Muscle of leg (tissue), 16 donors: ENCODE measurements at places on chromosomes 1 and 21. TPM values are rescaled to one million over a fixed set of nuclear protein-coding genes. Genes with fewer than 3 reads are reported as not detected.

DNA sequence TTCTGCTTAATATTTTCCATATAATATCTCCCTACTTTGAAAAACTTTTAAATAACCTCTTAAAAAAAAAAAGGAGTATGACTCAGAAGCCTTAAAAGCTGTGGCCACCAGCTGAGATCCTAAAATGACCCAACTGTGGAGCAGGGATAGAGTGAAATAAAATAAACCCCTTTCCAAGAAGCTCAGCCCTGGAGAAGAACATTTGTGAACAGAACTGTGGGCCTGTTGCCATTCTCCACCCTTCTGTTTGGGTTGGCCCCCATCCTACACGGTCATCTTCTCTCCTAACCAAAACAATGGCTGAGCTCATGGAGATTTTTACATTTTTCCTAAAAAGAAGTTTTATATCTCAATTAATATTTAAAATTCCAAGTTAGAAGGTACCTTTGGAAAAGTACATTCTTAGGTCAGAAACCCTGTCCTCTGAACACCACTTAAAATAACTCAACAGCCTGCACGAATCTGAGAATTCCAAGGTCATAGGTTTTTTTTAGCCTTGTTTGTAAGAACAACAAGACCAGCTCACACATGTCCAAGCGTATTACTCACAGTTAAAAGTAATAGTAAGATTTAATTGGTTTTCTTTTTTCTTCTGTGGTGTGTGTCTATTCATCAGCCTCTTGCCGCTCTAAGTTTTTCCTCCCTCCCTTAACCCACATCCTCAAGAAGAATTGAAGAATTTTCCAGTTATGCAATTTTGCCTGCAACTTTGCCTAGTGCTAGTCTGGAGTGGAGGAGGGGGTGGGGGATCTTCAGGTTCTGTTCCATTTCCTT is 107.7 kb upstream of the ERRFI1 start:
- peak; percentile 92 for DNase-seq

DNA sequence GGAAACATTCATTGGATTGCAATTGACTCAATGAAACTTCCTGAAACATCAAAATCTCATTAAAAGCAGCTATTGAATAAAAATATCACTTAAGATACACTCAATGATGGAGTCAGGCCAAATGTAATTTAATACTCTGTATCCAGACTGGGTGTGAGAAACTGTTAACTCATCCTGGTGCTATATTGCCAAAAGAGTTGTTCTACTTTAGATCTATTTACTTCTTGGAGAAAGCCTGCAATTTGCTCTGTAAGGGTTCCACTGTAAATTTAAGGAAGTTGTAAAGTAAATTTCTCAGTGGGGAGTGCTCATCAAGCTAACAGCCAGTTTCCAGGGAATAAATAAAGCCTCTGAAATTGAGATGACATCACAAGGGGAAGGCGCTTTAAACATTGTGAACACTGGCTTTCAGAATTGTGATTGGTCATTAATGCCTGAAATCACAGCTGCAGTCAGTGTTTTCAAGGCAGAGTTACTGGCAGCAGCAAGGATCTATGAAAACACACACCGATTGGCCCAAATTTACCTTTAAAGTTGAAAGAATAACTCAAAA is 91.4 kb downstream of the OLFM3 start:
- peak; percentile 21 for DNase-seq

DNA sequence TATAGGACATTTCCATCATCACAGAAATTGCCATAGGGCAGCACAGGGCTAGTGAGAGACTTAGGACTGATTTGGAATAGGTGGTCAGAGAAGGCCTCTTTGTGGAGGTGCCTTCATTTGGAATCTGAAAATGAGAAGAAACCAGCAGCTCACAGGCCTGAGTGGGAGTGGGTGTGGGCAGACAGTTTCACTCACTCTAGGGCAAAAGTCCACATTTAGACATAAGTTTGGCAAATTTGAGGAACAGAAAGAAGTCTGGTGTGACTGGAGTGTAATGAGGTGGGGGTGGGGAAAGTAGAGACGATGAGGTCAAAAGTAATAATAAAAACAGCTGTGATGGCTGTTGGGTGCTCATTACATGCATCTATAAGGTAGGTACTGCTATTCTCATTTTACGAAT is 22.4 kb upstream of the BCAR3 start:
- peak; percentile 56 for DNase-seq

DNA sequence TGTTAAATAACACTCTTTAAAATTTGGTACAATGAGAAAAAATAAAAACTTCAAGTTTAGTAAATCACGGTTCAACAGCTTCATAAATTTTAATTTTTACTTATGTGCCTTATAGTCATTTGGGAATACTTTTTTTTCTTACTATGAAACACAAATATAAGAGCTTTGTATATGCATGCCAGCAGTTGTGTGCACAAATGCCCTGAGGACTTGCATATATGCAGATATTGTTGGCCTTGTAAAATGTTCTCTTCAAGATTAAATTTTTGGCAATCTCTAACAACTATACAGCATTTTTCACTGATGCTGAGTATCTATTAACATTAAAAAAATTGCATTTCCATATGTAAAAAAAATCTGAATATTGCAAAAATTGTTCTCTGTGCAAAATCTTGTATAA is 458.7 kb upstream of the BRINP3 start:
- peak; percentile 36 for DNase-seq

DNA sequence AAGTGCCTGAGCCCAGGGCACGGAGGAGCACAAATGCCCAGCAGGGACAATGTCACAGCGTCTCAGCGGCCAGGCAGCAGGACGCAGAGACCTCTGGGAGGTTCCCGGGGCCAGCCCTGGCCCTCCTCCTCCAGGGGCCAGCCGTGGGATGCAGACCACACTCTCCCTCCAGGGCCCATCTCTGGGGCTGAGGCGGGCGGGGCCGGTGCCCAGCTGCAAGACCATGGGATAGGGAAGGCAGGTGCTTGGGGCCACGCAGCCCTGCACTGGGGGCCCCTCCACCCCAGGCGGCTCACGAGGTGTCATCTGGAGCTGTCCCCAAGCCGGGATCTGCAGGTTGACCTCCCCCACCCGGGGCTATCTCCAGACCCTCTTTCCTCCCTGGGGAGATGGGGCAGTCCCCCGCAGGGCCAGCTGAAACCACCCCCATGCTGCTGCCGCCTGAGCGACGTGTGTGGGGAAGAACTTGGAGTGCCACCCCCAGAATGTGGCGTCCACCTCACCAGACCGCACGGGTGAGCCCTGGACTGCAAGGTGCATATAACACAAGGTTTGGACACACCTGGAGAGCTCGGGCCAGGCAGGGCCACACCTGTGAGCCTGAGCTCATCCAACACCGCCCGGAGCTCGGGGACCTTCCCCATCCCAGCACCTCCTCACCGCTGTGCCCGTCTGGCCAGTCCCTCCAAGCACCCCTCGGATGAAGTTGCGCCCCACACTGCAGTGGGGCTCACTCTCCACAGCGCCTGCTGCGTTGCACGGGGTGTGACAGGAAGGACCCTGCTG is 4.1 kb upstream of the TTLL10 start:
- DNase-seq: no peak

DNA sequence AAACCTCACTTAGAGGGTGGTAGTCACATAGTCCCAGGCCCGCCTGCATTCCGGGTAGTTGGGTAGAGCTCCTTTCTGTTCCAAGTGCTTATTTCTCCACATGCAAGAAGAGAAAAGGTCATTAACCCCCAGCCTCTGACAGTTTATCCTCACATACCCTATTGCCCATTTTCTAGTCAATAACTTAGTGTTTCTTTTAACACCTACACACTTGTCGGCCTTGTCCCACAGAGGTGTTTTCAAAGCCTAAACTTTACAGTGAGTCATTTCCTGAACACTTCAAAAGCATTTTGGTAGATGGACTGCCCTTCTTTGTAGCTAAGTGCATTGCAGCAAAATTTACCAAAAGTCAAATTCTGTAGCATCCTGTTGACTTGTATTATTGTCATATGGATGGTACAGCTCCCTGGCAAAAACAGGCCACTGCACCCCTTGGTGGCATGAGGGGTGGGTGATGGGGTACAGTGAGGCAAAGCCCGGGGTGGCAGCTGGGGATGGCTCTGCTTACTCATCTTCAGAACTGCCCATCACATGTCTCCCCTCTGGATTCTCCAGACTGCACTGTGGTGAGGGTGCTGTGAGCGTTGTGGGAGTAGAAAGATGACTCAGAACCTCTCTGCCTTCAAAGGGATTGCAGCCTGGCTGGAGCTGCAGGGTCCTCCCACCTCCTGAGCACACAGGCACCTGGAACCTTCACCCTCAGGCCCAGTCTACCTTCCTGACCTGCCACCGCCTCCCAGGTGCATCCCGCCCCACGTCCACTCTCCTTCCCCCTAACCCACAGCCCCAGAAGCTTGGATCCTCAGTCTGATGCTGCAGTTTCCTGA is 45.8 kb upstream of the DMRTB1 start:
- DNase-seq: no peak

DNA sequence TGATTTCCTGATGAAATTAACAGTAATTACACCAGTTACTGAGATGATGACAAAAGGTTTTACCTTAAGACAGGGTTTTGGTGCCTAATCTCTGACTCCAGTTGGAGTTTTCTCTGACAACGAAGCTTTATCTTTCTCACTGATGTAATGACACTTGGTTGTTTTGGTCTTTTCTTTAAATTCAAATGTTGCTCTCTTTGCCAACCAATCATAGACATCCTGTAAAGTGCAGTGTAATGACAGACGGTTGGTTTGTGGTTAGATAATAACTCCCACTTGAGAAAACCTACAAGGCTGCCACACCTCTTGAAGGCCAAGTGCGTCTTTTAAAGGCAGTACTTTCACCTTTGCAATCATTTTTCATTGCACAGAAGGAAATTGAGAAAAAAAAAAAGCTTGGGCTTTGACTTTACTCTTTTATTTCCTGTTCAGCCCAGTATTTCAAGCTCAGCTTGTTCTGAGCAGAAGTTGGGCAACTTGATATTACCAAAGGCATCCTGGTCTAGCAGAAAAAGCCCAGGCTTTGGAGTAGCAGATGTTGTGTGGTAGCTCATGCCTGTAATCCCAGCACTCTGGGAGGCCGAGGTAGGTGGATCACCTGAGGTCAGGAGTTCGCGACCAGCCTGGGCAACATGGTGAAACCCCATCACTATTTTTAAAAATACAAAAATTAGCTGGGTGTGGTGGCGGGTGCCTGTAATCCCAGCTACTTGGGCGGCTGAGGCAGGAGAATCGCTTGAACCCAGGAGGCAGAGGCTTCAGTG is 14.9 kb downstream of the PDIK1L start:
- DNase-seq: no peak

- no peak for DNase-seq
Observed at GRCh38 chr1:223221686-223222085, 78.6 kb upstream of the TLR5 start.

- no peak for DNase-seq
Observed at GRCh38 chr1:40919475-40920011, 57.4 kb upstream of the CITED4 start.

DNA sequence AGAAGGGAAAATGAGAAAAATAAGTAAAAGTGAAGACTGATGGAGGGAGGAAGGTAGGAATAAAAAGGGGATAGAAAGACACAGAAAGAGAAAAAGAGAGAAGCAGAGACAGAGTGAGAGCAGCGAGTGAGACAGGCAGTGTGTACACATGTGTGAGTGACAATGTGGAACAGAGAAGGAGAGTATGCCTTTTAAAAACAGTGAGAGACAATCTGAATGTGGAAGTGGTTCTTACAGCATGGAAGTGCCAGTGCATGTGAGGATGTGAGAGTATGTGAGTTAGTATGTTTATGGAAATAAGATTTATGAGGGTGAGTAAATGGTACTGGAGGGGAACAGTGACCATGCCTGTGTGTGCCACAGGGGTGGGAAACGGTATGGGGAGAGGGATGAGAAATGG is 1.2 kb downstream of the NEGR1 start:
- peak; percentile 41 for DNase-seq

DNA sequence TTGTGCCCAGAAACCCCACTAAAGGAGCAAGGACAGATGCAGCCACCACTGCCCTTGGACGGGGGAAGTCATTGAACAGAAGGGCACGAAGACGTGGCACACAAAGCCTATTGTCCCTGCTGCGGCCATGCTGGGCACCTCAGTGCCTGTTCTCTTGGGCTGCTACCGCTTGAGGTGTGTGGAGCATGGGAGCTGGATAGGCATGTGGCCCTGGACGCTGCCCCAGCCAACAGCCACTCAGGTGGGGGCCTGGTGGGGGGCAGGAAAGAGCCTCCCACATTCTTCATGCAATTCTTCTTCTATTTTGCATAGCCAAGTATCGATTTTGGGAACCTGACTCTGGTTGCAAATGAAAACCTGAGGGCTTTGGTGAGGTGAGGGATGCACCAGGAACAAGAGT is 337.2 kb downstream of the RPS6KC1 start:
- DNase-seq: no peak

DNA sequence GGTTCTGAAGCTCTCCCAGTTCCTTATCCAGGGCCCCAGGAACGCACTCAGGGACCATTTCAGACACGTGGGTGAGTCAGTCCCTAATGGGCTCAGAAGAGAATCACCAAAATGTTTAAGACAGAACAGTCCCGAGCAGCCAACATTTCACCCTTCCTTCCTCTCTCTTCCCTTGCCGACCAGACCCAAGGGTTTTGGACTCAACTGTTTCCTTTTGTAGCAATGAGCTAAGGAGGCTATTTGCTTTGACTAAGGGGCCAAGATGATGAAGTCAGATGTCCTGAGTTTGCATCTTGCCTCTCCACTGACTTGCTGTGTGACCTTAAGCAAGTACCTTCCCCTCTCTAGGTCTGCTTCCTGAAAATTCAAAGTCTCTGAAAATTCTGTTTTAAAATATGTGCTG is 472.3 kb upstream of the VAMP3 start:
- DNase-seq: peak; percentile 47

- no peak for DNase-seq
Observed at GRCh38 chr1:204923201-204923600, 52.5 kb downstream of the NFASC start.

DNA sequence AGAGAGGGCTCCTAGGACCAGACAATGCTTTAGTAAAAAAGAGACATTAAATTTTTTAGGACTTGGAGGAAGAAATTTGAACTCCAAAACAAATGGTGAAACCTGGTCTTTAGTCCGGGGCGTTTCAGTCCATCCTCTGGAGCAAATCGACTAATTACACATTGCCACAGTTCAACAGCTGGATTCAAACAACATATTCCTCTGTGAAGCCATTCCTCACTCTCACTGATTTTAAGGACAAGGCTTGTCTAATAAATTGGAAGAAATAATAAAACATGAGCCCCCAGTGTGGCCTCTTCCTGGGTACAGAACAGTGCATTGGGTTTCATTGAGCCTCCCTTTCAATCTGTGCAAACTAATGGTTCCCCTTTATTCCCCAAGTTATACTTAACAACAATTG is 165.1 kb downstream of the UCK2 start:
- DNase-seq: peak; percentile 46

GRCh38 chr1:111988743-111989453 is 570 bp downstream of the KCND3 start:
- peak; percentile 12 for DNase-seq

DNA sequence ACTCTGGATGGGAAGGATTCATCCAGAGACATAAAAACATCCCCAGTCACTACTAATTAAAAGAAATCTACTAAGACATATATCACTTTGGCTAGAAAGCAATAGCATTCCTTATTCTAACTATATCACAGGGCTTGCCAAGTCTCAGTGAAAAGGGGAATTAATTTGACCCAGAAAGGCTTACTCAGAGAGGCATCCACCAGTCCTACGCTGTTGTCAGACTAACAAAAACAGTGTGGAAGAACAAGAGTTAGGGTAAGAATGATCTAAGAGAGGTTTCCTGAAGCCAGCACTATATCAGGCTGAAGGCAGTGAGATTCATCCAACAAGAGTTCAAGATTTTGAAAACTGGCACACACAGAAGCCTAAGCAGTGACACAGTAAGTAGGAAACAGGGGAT is 126.1 kb downstream of the GDAP2 start:
- DNase-seq: no peak

WNT3A gene
- polyA plus RNA-seq: not detected

DNAJC28 gene
- 2.6 TPM for polyA plus RNA-seq

MYBPHL gene
- 0.82 TPM for polyA plus RNA-seq

IGSF21 gene
- not detected for polyA plus RNA-seq

CFAP126 gene
- 1.7 TPM for polyA plus RNA-seq

FAAH gene
- 11.2 TPM for polyA plus RNA-seq

SERPINC1 gene
- 0.27 TPM for polyA plus RNA-seq
